NCI-H2029 (cell line): ENCODE measurements at places on chromosomes 2 and 18.
A peak's percentile ranks its signal among the peaks of the same experiment; 100 is the strongest.

GRCh38 chr2:160910681-160911080, 249.5 kb upstream of the TANK start:
- no peak for DNase-seq

GRCh38 chr2:148614014-148614321, 30.6 kb upstream of the EPC2 start:
- DNase-seq = peak; percentile 65

DNA sequence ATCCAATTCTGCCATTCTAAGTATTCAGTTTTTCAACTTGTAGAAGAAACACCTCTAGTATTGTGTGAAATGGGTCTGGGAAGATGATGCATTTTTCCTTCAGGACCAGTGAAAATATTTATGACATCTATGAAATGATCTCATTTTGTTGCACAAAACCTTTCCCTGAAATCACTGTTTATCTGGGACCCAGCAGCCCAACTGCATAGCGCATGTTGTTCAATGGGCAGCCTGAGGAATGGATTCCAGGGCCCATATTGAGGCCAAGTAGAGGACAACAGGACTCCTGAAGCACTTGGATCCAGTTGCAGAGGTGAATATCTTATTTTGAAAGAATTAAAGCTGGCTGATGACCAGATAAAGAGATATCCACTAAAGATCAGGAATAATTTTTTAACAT, 7.3 kb downstream of the RBMS1 start:
- no peak for DNase-seq

DNA sequence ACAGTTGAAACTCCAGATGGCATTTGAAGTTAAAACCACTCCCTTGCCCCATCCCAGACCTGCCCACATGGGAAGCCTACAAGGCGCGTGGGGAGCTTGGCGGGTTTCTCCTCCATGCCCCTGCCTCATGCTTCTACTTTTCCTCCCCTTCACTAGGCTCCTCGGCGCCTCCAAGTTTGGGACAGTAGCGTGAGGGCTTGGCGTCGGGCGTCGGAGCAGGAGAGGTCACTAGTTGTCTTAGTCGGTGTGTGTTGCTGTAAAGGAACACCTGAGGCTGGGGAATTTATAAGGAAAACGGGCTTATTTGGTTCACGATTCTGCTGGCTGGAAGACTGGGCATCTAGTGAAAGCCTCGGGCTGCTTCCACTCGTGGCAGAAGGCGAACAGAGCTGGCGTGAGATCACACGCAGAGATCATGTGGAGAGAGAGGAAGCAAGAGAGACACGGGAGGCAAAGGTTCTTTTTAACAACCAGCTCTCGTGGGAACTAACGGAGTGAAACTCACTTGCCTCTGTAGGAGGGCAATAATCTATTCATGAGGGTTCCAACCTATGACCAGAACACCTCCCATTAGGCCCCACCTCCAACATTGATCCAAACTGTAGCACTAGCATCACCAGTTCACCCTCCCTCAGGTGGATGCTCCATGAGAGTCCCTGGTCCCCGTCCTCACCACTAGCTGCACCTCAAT, 25.3 kb downstream of the ITM2C start:
- DNase-seq = no peak

DNA sequence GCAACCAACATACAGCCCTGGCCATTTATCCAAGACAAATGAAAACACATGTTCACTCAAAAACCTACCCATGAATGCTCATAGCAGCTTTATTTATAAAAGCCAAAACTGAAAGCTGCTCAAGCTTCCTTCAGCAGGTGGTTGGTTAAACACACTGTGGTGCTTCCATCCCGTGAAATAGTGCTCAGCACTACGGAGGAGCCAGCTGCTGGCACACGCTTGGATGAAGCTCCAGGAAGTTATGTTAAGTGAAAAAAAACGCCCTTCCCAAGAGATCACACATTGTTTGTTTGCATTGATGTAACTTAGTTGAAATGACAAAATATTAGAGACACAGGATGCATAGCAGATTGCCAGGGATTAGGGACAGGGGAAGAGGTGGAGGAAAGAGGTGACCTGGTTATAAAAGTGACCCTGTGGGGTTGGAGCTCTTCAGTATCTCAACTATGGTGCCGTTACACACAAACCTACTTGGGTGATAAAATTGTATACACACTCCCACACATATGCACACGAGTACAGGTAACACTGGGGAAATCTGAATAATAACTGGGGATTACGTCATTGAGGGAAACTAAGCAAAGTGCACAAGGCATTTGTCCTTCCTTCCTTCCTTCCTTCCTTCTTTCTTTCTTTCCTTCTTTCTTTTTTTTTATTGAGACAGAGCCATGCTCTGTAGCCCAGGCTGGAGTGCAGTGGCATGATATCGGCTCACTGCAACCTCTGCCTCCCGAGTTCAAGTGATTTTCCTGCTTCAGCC, 6.2 kb upstream of the ALPG start:
- DNase-seq = no peak

GRCh38 chr2:33212151-33212550, 264.3 kb upstream of the RASGRP3 start:
- DNase-seq = no peak

GRCh38 chr2:83972128-83972527, 487.0 kb downstream of the SUCLG1 start:
- no peak for DNase-seq

DNA sequence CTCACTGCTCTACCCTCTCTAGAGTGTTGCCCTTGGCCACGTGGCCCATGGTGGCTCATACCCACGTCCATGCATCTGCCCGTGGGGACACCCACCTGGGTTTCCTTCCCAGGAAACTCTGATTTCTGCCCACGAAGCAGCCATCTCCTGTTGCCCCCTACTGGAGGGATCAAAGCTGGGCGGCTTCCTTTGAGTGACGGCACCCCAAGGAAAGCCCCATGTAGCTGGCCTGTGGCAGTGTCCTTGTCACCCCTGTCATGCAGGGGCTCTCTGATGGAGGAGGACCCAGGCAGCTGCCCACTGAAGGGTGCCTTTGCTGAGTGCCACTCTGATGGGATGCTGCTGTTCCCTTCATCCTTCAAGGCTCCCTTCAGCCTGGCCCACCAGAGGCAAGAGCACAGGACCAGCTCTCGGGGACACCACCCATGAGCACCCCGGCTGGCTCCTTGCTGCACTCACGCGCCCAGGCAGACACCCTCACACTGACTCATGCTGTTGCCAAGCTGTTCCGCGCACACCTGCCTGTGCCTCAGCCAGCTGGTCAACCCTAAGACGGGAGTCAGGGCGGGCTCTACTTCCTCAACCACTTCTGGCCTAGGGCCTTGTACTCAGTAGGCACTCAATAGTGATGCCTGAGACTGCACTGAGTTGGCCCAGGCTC, 101.1 kb downstream of the CTIF start:
- no peak for DNase-seq

DNA sequence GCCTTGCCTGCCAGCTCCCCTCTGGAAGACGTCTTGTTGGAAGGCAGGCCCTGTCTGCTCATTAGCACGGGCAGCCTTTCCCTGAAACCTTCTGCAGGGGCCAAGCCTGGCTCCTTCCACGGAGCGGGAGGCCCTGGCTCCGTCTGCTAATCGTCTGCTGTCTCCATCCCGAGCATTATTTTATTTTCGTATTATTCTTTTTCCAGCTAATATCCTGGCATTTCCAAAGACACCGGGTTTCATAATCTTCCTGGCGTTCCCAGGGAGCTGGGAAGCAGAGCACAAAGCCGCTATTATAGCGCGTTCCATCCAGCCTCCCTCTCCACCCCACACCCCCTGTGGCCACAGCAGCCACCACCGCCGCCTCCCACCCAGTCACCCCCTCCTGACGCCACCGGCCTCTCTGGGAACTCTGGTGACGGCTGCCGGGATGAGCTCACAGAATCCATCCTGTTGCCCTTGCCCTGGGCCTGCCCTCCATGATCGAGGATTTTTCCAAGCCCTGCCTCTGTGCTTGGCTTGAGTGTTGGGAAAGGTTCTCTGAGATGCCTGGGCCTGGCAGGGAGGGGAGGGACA, 125.5 kb downstream of the DYSF start:
- no peak for DNase-seq

DNA sequence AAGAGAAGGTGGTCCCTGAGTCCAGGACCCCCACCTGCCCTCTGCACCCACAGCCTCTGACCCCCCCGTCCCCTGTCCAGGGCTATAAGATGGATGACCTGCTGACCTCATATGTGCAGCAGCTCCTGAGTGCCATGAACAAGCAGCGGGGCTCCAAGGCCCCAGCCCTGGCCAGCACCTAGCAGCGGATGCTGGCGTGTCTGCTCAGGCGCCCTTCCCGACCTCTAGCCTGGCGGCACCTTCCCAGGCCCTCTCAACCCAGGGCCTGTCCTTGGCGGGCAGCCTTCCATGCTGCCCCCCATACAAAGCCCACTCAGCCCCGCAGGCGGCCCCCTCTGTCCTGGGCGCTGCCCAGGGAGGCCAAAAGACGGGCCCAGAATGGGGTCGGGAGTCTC, 8.7 kb upstream of the GPR17 start:
- DNase-seq = no peak
